ENCODE measurements at places on chromosomes 6 and 20.

DNA sequence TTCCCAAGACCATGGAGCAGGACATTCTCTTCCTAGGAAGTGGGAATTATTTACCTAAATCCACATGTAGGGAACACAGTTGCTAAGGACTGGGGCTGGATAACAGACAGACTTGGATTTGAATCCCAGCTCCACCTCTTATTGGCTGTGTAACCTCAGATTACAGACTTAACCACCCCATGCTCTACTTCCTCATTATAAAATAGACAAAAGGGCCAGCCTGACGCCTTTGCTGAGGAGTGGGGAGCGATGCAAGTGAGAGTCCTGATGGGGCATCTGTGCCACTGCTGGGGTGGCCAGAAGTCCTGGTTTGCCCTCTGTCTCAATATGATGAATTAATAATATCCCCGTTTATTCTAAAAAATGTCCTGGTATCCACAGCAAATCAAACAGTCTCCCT lies 46.8 kb downstream of the SPATA2 start:
- DNase-seq = no peak

DNA sequence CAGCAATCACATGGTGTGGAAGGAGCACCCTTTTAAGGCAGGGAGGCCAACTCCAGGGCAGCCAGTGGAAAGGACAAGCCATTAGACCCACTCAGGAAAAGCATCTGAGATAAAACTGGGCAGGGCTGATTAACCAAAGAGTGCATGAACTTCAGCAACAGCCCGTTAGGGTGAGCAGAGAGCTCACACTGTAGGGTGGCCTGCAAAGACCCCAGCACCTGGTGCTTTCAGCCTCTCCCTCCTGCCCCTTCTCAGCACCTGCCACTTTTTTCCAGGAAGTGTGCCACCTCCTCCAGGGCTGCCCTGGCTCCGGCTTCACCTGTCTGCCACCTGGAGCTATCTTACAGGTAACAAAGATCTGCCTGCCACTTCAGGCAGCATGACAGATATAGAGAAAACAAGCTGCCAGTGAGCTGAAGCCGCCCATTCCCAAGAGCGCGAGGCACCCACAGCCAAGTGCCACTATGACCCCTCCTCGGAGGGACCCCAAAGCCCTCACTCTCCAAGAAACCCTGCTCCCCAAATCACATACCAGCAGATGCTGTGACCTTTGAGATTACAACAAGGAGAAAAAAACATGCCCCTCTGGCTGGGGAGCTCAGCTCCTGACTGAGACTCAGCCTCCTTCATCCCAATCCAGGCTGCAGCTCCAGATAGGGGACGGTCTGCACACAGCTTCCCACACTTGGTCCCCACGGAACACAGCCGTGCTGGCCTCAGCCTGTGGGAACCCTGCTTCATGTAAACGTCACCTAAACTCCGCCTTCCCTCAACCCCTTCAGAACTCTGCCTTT lies 71.2 kb downstream of the ABHD12 start:
- DNase-seq = no peak

DNA sequence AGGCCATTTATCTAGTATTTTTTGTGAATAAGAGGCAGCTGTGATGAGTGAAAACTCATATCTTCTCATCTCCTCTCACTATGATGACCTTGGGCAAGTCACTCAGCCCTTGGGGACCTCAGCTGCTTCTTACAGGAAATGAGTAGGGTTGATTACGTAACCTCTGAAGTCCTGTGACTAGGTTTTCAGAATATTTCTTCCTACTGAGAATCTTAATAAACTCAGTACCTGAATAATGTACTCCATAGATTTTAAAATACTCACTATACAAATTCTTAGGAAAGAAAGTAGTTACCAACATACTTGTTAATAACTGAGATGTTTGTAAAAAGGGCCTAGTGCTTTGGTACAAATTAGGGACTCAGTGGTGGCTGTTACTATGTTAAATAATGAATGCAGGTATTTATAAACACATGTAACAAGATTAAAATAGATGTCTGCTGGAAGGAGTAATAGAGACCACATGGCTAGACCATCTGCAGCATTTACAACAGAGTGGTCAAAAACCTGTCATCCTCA lies 60.9 kb downstream of the RPRD1B start:
- DNase-seq = peak; percentile 70

- DNase-seq = peak; percentile 94
Observed at GRCh38 chr6:90135667-90136066, 161.0 kb downstream of the BACH2 start.

DNA sequence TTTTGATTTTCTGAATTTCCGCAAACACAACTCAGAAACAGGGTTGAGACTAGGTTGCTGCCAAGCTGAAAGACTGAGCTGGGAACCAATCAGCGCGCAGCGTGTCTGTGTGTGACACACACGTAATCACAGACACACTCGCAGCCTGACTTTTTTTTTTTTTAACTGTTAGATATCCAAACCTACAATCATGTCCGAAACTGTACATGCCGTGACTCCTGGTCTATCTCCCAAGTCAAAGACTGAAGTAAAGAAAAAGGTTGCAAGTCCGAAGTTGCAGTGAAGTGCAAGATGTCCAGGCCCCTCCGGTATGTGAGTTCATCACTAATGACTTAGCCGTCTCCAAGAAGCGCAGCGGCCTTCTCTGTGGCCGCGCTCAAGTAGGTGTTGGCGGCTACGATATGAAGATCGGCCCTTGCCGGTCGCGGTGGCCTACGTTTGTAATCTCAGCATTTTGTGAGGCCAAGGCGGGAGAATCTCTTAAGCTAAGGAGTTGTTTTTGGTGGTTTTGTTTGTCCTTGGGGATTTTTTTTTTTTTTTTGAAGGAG lies 108.2 kb downstream of the HFE start:
- DNase-seq = peak; percentile 95

GRCh38 chr6:10588562-10589428 lies 67.6 kb downstream of the GCNT2 start:
- no peak for DNase-seq

- no peak for DNase-seq
Observed at GRCh38 chr6:40359808-40360207, 227.4 kb downstream of the LRFN2 start.

DNA sequence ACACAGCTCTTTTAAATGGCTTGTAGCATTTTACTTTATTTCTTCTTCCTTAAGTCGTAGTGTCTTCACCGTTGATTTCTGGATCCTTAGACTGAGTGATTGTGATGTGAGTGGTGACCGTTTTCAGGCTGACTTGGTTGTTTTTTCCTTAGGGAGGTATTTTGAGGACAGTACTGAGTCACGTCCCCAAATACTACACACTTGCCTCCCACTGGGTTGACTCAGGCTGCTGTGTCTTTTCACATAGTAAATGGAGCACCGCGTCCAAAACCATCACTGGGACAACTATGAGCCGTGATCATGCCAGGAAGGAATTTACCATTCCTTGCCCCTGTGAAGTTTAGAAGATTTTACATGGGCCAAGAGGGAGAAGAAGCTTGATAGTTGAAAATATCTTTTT lies 174.1 kb downstream of the FARS2 start:
- peak; percentile 77 for DNase-seq
